Uterus (tissue), 4 donors: ENCODE measurements at places on chromosomes 6 and 20. TPM values are rescaled to one million over a fixed set of nuclear protein-coding genes. Genes with fewer than 3 reads are reported as not detected.
A peak's percentile ranks its signal among the peaks of the same experiment; 100 is the strongest.

GRCh38 chr20:23654000-23654399 is 16.2 kb upstream of the CST3 start:
- peaks cover 8% of the 10 kb centered on the region for H3K4me1 ChIP-seq
- H3K36me3 ChIP-seq: no peaks in the 10 kb centered on the region
- no peak overlapping the region for H3K4me3 ChIP-seq
- H3K27me3 ChIP-seq: no peaks in the 10 kb centered on the region
- DNase-seq: no peak

GRCh38 chr20:57417051-57417689 is 26.0 kb downstream of the RBM38 start:
- no peak for DNase-seq
- H3K36me3 ChIP-seq: no peaks in the 10 kb centered on the region
- no peaks in the 10 kb centered on the region for H3K27me3 ChIP-seq

DNA sequence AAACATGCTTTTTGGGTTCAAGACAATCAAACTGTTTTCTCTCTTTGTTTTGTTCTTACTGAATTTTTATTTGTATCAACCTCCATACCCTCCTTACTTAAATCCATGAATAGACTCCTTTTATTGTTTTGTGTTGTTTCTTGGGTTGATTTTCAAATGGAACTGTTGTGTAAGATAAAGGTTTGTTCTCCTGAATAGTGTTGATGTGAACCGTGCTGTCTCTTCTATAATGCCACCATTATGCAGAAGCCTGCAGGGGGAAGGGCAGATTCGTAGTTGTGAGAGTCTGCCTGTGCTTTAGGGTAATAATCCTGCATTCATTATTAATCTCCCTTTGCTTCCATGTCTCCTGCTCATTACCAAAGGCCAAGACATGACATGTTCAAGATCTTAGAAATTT is 105.9 kb downstream of the CDKAL1 start:
- H3K27ac ChIP-seq: no peak overlapping the region
- DNase-seq: no peak
- no peaks in the 10 kb centered on the region for H3K27me3 ChIP-seq
- H3K4me3 ChIP-seq: no peak overlapping the region
- no peaks in the 10 kb centered on the region for H3K4me1 ChIP-seq
- H3K36me3 ChIP-seq: no peaks in the 10 kb centered on the region

DNA sequence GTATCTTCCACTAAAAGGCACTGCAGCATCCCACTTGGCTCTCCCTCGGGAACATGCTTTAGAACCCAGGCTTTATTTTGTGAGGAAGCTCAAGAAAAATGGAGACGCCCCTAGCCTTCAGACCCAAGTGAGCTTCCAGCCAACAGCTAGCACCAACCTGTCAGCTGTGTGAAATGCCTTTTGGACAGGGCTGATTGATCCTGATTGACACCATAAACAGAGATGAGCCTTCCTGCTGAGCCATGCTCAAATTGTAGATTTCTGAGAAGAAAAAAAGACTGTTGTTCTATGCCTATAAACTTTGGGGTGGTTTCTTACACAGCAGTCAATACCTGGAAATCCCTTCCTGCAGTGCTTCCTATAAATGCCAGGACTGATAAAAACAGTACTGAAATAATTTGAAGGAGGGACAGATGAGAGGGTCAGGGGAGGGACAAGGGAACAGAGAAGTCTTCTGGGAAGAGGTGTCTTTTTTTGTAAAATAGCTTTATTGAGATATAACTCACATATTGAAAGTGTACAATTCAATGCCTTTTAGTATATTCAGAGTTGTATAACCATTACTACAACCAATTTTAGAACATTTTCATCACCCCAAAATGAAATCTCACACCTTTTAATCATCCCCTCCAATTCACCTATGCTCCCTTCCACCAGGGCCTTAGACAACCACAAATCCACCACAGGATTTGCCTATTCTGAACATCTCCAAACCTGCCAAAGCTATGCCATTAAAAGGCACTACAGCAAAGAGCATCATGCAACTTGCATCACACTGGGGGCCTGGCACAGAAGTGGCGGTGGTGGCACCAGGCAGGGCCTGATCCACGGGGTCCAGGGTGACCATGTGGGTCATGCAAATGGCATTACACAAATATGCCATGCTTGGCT is 2.7 kb upstream of the STK4 start:
- no peaks in the 10 kb centered on the region for H3K4me1 ChIP-seq
- H3K27me3 ChIP-seq: no peaks in the 10 kb centered on the region
- no peaks in the 10 kb centered on the region for H3K36me3 ChIP-seq
- no peak for DNase-seq

DNA sequence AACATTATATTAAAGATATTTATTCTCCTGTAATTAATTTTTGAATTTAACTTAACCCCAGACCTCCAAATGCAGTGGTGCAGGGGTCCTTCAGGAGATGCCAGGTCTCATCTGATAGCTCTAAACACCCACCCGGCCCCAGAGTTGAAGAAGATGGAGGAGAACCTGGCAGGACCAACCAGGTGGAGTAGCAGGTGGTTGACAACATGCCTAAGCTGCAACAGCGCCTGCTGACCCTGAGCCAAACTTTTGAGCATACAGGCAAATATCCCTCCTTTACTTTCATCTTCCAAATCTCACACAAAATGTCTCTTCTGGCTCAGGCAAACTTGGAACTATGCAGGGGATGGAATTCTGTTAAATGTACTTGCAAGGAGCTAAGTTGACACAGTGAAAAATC is 145.3 kb upstream of the TCF21 start:
- no peak overlapping the region for H3K4me3 ChIP-seq
- H3K4me1 ChIP-seq: no peaks in the 10 kb centered on the region
- H3K27ac ChIP-seq: no peak overlapping the region

The FOXA2 gene
- total RNA-seq: 0.14 TPM

The EPHA7 gene
- 2.1 TPM for total RNA-seq

- no peak for DNase-seq
- no peak overlapping the region for H3K4me3 ChIP-seq
- H3K27me3 ChIP-seq: no peaks in the 10 kb centered on the region
- no peaks in the 10 kb centered on the region for H3K36me3 ChIP-seq
Observed at GRCh38 chr6:33952016-33952415, 148.2 kb upstream of the MLN start.

- DNase-seq: no peak
- peak overlapping the region; percentile 7 for H3K4me3 ChIP-seq
- H3K27ac ChIP-seq: peak overlapping the region; percentile 89
Observed at GRCh38 chr6:1611572-1612298, 2.0 kb downstream of the FOXC1 start.

GRCh38 chr20:11057624-11058023 is 383.8 kb upstream of the JAG1 start:
- no peaks in the 10 kb centered on the region for H3K4me1 ChIP-seq
- H3K4me3 ChIP-seq: no peak overlapping the region
- no peaks in the 10 kb centered on the region for H3K36me3 ChIP-seq
- H3K27ac ChIP-seq: peak overlapping the region; percentile 76
- DNase-seq: no peak

The PSORS1C2 gene
- total RNA-seq: not detected

DNA sequence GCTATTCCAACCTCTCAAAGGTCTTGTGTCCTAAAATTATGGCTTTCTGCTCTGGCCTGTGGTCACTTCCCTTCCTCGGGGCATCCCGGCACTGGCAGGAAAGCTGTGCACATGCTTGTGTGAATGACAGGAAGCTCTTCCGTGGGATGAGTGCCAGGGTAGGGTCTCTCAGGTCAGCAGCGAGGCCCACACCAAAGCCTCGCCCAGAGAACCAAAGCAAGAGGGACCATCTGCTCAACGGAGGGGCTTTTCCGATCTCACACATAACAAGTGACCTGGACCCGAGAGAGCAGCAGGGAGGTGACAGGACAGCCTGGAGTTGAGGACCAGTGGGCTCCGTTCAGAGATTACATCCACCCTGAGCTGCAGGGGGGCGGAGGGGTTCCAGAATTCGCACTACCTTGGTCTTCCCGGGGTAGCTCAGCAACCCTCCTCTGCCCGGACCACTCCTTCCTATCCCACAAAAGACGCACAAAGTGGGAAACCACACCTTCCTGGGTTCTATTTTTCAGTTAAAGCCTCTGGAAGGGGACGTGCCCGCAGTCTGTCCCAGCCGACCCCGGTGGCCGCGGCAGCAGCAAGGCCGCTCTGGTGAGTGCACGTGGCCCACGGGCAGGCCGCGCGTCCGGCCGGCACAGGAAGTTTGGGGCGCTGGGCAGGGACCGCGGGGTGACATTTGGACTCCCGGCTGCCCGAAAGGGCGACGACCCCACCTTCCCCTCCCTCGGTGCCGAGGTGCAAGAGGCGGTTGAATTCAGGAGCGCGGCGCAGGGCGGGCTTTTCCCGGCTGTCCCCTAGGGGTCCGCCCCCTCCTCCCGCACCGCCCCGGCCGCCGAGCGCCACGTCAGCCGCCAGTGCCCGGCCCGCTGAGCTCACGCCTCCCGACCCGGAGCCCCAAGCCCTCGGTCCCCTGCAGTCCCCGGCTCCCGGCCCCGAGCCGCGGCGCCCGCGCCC is 988 bp downstream of the TXNDC5 start:
- no peaks in the 10 kb centered on the region for H3K36me3 ChIP-seq
- DNase-seq: no peak
- H3K4me1 ChIP-seq: peaks cover 8% of the 10 kb centered on the region
- H3K27me3 ChIP-seq: no peaks in the 10 kb centered on the region
- peak overlapping the region; percentile 92 for H3K4me3 ChIP-seq

DNA sequence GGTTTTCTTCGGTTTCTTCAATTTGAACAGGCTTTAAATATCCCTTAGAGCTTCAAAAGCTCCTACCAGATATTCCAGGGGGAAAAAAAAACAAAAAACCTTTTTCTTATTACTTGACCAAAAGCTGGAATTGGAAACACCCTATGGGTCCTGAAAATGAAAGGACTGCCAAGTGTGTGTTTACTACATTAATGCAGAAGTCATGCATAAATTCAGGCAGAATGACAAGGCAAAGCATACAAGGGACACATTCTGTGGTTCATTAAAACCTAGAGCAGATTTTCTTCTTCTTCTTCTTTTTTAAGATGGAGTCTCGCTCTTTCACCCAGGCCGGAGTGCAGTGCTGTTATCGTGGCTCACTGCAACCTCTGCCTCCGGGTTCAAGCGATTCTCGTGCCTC is 119.1 kb downstream of the GMDS start:
- H3K27me3 ChIP-seq: no peaks in the 10 kb centered on the region
- no peaks in the 10 kb centered on the region for H3K4me1 ChIP-seq
- DNase-seq: no peak
- H3K4me3 ChIP-seq: no peak overlapping the region
- H3K36me3 ChIP-seq: no peaks in the 10 kb centered on the region

The SRMS gene
- total RNA-seq: not detected

DNA sequence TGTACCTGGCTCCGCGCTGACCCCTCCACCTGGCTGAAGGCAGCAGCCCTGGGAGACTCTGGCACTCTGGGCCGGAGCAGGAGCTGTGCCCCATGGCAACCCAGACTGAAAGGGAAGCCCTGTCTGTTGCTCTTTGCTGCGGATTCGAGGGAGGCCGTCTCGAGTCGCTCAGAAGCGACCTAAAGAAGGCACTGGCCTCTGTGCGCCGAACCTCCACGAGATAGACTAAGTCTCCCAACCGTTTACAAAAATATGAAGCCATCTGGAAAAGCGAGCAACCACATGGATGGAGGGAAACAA is 10.5 kb upstream of the TBX18 start:
- no peaks in the 10 kb centered on the region for H3K4me1 ChIP-seq
- DNase-seq: no peak
- peak overlapping the region; percentile 16 for H3K4me3 ChIP-seq
- peaks cover 56% of the 10 kb centered on the region for H3K27me3 ChIP-seq

The VWA7 gene
- total RNA-seq: 3.3 TPM

DNA sequence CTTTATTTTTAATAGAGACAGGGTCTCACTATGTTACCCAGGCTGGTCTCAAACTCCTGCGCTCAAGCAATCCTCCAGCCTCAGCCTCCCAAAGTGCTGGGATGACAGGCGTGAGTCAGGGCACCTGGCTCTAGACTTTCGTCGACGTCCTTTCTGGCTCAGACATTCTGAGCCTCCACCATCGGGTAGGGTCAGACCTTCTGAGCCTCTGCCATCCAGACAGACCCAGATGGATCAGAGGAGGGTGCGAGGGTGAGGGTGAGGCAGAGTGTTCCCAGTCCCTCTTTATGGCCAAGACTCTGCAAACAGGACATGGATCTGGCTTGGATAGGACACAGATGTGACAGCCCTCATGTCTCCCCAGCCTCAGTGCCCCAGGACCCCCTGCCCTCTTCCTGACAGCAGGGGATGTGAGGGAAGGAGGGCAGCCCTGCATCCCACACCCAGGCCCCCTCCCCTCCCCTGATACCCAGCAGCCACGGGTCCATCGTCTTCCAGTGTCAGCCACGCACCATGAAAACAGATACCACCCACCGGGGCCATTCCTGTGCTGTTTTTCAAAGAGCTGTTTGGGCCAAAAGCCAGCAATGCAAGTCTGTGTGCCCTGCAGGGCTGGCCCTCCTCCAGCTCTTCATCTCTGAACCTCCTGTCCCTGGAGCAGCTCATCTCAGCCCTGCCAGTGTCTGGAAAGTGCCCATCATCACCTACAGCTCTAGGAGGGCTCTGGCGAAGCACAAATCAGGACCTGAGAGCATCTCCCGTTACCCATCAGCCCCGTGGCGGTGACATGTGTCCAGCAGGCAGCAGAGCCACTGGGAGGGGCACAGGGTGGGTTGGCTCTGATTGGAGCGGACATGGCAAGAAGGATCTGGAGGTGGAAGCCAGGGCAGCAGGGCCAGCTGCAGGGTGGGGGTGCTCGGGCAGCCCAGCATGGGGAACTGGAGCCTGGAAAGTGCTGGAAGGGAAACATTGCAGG is 208.4 kb downstream of the PREX1 start:
- H3K4me1 ChIP-seq: no peaks in the 10 kb centered on the region
- DNase-seq: no peak
- H3K4me3 ChIP-seq: no peak overlapping the region
- no peaks in the 10 kb centered on the region for H3K36me3 ChIP-seq
- no peak overlapping the region for H3K27ac ChIP-seq
- H3K27me3 ChIP-seq: no peaks in the 10 kb centered on the region

The ADTRP gene
- total RNA-seq: not detected

The MAP7 gene
- total RNA-seq: 0.91 TPM

DNA sequence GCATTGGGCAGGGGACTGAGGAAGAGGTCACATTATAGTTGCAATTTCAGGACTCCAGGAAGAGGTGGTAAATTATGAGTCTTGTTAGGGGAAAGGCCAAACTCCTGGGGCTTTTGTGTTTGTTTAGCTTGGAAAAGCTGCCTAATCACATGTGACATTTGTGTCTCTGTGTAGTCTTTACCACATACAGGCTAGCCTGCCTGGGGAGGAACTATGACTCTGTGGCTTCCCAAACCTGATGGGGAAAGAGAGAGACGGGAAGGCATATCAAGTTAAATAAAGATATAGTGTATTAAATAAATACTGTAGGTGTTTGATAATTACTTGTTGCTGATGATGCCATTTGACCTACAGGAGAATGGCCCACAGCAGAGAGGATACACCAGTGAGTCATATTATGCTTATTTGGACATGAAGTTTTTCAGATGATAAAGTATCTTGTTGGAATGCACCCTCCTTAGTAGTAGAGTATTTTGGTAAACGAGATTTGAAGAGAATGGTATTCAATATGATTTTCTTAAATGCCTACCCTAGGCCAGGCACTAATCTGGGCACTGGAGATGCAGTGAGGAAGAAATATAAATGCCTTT is 4.0 kb downstream of the BLTP3A start:
- DNase-seq: no peak
- no peak overlapping the region for H3K4me3 ChIP-seq
- H3K27ac ChIP-seq: no peak overlapping the region

The SLC24A3 gene
- total RNA-seq: 16.4 TPM

The BEND6 gene
- 3.8 TPM for total RNA-seq

GRCh38 chr20:53296025-53296424 is 297.6 kb downstream of the ZNF217 start:
- no peaks in the 10 kb centered on the region for H3K36me3 ChIP-seq
- no peaks in the 10 kb centered on the region for H3K27me3 ChIP-seq
- H3K4me1 ChIP-seq: no peaks in the 10 kb centered on the region
- H3K4me3 ChIP-seq: no peak overlapping the region
- DNase-seq: no peak
- H3K27ac ChIP-seq: no peak overlapping the region
